ENCODE measurements at places on chromosomes 3 and 15.

- DNase-seq = no peak
Observed at GRCh38 chr15:68567345-68567744, 11.4 kb upstream of the CORO2B start.

GRCh38 chr3:171846597-171846996 lies 3.4 kb downstream of the TMEM212 start:
- DNase-seq = no peak

DNA sequence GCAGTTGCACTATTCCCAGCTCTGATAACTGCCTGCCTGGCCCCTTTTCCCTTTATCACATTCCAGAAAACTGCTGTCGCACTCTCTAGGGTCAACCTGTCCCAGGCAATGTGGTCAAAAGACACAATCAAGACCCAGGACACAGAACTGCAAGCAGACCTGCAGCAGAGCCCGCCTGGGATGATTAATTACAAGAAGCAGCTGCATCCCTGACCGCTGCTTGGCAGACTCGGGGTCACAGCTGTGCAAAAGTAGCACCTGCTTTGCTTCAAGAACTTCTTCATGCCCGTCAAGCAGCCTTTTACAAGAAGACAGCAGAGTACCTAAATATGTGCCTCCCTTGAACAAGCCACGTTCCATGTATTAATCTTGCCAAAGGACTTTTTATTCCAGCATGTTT lies 120.0 kb upstream of the ST8SIA2 start:
- no peak for DNase-seq

GRCh38 chr3:172355836-172356235 lies 92.4 kb downstream of the GHSR start:
- no peak for DNase-seq

GRCh38 chr15:77326366-77326765 lies 93.5 kb downstream of the PEAK1 start:
- no peak for DNase-seq

GRCh38 chr3:126202680-126203079 lies 22.3 kb upstream of the ALDH1L1 start:
- no peak for DNase-seq

DNA sequence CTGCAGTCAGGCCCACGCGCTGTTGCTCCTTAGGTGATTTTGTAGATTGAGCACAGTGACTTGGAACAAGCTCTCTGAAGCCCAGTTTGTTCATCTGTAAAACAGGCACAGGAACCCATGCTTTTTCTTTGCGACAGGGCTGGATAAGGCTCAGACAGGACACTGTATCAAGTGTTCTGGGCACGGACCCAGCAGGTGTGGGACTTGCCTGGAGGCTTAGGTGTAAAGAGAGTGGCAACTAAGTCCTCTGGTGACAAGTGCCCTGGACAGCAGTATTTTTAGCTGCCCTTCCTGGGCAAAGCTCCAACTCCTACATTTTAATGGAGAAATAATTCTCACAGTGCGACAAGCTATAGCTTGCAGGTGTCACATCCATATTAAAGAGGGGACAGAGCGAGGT lies 32.2 kb downstream of the CD276 start:
- no peak for DNase-seq

GRCh38 chr3:106728315-106729098 lies 648.7 kb upstream of the CCDC54 start:
- DNase-seq = no peak

- DNase-seq = no peak
Observed at GRCh38 chr3:45910892-45911291, 24.5 kb downstream of the CCR9 start.

- DNase-seq = no peak
Observed at GRCh38 chr15:29438703-29439055, 169.1 kb upstream of the NSMCE3 start.

- DNase-seq = no peak
Observed at GRCh38 chr3:13262493-13263211, 157.5 kb downstream of the NUP210 start.

GRCh38 chr3:69842351-69842750 lies 103.1 kb downstream of the MITF start:
- DNase-seq = no peak

DNA sequence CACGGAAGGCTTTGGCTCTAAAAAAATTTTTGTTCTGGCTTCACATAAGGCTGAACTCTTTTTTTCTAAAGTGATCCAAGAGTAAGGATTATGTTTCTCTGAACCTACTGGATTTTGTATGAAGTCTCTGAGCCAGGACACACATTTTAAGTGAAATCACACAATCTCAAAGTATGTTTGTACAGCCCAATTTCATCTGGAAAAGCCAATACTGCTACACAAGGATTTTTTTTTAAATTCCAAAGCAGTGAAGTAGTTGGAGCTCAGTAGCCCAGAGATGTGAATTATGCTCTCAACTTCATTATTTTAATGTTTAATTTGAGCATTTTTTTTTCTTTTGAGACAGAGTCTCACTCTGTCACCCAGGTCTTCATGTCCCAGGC lies 243.9 kb downstream of the FAM43A start:
- no peak for DNase-seq

DNA sequence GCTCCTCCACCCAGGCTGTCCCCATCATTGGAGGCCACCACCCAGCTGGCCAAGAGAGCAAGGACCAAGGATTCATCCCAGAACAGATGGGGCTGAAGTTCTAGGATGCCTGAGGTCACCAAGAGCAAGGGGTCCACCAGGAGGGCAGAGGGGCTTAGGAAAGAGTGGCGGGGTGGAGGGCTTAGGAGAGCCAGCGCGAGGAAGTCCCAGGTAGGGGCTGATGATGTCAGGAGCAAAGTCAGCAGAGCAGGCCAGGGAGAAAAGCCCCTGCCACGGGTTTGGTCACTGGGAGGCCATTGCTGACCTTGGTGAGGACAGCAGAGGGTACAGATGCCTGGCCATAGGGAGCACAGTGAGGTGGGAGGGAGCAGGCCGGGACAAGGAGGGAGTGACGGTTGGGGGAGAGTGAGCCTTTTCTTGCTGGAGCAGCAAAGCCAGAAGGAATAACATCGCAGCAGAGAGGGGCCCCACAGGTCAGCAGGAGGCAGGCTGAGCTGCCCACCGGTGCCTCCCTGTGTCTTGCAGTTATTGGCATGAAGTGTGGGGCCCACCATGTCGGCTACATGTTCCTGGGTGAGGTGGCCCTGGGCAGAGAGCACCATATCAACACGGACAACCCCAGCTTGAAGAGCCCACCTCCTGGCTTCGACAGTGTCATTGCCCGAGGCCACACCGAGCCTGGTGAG lies 5.2 kb downstream of the PARP3 start:
- no peak for DNase-seq

- no peak for DNase-seq
Observed at GRCh38 chr15:59998305-59998949, 5.7 kb upstream of the FOXB1 start.

DNA sequence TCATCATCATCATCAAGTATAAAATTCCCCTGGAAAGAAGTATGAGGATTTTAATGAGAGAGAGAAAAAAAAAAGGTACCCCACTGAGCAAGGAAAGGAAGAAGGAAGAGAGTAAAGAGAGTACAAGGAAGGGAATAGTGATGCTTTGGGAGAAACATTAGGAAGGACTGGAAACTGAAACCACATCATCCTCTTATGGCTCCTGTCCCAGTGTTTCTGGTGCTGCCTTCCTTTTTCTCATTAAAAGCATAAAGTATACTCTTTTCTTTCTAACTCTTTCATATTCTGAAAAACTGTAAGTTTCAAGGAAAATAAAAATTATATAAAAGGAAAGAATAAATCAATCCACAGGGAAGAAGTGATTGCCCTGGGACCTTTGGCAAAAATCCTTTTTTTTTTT lies 616.4 kb upstream of the CBLB start:
- DNase-seq = no peak

DNA sequence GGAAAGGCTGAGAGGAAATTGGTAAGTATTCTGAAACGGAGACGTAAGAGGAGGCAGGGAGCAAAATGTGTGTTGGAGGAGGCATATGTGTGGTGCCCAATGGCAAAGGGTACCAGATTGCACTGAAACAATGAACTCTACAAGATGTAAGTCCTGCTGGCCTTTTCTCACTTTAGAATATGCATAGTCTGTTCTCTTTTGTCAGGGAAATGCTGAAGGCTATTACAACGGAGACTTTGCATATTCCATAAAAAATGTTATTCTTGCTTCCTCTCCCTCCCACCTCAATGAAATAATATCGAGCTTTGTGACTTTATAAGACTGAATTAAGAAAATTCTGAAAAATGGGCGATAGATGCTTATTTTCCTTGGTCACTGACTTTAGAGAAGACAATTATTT lies 85.9 kb downstream of the PEX5L start:
- no peak for DNase-seq

GRCh38 chr3:156576051-156576450 lies 21.1 kb upstream of the SSR3 start:
- no peak for DNase-seq

DNA sequence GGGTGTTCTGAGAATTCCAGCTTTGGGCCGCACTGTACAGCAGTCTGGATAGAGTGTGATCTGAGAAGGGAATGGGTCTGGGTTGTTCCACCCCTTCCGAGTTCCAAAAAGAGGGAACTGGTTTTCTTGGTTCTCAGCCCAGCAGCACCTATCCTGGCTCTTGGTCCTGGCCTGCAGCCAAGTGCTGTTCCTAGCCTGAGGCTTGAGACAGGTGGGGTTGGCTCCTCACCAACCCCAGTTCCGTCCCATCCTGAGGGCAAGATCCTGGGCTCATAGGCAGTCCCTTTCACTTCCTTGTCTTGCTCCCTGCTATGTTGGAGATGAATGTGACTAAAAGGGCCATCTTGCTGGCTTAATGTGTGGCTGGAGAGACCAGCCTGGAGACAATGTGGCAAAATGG lies 15.2 kb downstream of the IVD start:
- DNase-seq = no peak

DNA sequence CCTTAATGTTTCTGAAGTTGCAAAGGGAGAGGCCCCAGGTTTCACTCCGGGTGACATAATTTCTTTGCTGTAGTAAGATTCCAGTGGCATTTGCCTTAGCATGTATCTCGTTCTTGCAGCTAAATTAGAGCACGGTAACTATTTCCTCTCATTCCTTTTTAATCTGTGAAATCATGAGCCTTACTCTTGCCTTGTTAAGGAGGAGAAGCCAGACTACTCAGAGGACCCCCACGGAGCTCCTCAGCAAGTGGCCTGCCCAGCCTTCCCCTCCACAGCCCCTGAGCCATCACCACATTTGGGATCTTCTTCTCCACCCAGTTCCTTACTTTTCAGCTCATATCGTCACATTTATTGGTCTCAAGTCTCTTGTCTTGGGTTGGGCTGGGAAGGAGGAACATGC lies 54.2 kb downstream of the ABHD2 start:
- no peak for DNase-seq

DNA sequence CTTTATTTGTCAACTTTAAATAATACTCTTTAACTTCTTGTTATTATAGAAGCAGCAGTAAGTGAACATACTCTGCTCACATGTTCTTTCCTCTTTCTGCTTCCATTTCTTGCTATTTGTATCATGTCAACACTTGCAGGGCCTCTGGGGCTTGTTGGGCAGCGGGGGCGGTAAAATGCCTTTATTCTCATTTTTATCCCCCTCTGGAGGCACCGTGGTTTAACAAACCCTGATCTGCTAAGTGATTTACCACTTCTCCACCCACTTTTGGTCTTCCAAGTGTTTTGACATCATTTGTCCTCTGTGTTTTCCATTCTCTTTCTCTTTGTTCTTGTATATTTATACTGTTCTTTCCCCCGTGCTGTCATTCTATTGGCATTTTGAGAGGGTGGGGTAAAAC lies 33.9 kb downstream of the SCN10A start:
- no peak for DNase-seq

GRCh38 chr15:87846746-87847145 lies 409.8 kb downstream of the NTRK3 start:
- DNase-seq = no peak

- DNase-seq = no peak
Observed at GRCh38 chr15:55197719-55198118, 978 bp upstream of the RSL24D1 start.
